CMK (cell line): ENCODE measurements at places on chromosomes 2 and 18.

- peak; percentile 33 for DNase-seq
Observed at GRCh38 chr2:19955544-19956422, 34.1 kb downstream of the WDR35 start.

DNA sequence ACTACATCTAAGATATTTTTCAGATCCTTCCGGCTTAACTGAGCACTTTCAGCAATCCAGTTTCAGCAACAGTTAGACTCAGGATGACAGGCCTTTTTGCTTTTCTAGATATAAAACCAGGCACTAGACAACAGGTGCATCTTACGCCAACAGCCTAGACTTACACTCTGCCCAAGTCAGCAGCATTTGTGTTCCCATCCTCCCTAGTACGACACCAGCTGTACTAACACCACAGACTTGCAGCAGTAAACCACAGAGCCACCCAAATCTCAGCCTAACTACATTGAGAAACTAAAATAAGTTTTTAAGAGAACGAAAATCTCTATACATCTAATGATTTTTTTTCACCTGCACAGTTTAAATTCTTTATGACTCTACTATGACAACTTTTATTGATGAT, 89.9 kb upstream of the DNMT3A start:
- no peak for DNase-seq

DNA sequence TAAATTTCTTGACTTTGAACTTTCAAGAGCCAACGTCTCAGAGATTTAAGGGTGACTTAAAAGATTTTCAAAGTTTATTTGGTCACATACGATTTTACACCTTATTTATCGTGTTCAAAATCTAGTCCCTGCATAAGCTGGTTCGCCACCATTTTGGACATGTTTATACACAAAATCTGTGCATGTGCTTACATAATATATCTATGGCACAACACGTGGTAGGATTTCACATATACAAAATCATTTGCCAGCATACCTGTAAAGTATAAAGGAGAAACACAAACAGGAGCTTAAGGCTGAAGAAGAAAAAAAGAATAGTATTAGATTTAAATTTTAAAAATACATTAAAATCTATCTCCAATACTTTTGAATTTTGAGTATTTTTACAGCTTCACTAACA, 190.0 kb upstream of the KYNU start:
- no peak for DNase-seq

- DNase-seq = no peak
Observed at GRCh38 chr2:12465631-12466135, 251.1 kb upstream of the TRIB2 start.

DNA sequence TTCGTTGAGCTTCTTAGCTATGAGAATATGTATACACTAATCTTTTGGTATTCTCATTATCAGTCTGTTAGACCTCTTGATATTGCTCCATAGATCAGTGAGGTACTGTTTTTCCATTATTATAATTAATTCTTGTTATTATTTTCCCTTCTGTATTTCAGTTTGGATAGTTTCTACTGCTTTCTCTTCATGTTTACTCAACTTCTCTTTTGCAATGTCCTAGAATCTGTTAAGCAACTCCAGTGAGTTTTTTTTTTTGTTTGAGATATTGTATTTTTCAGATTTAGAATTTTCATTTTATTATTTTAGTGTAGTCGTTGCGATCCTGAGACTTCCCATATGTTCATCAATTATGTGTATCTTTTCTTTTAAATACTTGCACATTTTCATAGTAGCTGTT, 260.8 kb downstream of the SETBP1 start:
- DNase-seq = no peak

- no peak for DNase-seq
Observed at GRCh38 chr2:76851000-76851399, 671.2 kb downstream of the LRRTM4 start.

GRCh38 chr2:147521936-147522335, 322.9 kb upstream of the ACVR2A start:
- no peak for DNase-seq

DNA sequence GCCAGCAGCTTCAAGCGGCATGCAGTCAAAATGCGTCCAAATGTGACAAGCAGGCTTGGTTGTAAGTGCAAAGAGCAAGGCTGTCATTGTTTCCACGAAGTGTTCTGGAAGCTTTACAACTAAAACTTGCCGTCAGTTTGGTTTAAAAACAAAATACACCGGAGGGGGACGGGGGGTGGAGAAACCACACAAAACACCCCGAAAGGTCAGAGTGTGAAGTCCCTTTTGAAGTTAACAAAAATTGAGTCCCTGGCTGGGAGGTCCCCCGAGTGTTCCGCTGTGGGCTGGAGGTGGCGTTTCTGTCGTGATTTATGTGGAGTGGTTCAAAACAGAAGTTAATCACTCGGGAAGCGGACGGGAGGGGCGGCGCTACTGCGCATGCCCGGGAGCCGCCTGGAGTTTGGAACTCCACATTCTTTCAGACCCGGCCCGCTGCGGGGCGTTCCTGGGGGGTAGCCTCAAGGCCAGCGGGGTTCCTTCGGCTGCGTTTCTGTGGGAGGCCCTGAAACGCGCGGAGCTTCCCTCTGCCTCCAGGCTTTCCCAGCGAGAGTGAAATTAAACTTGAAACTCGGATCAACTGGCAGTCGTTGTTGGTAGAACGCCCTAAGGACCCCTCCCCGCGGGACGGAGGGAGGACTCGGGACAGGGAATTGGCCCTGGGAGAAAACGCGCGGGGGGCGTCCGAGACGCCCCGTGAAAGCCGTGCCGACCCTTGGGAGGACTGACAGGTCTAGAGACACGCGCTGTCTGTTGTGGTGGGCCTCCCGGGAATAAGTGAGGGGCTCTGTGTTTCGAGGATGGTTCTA, 1.4 kb downstream of the TGIF1 start:
- DNase-seq = no peak

DNA sequence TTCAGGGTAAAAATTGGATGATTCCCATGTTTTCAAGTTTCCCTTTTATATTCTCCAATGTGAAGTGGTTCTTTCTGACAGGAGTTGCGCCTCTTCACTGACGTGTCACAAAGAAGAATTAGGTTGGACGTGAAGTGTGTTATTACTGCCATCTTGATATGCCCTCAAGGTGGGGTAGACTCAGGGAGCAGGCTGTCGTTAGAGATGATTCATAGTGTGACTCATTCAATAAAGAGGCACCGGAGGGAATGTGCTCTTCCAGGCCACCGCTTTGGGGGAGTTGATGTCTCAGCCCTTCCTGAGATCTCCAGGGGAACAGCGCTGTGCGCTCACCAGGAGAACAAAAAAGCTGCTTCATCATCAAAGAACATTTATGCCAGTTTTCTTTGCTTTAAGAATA, 3.6 kb upstream of the DGKD start:
- DNase-seq = no peak

- DNase-seq = no peak
Observed at GRCh38 chr2:142755191-142755590, 122.3 kb upstream of the KYNU start.

- no peak for DNase-seq
Observed at GRCh38 chr2:212914392-212914791, 237.0 kb downstream of the IKZF2 start.

DNA sequence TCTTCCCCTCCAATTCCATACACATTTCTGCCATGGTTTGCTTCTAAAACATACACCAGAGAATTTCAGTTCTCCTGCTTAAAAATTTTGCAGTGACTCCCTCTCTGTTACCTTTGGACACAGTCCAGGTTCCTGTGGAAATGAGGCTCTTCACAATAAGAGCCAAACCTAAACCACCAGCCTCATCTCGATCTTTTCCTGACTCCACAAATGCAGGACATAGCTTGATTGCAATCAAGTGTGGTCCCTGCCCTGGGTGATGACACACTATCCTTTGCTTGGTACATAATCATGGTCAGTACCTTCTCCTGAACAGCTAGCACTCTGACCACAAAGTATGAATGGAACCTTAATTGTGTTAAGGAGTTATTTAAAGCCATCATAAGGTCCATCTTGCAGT, 134.9 kb upstream of the CHAC2 start:
- no peak for DNase-seq

DNA sequence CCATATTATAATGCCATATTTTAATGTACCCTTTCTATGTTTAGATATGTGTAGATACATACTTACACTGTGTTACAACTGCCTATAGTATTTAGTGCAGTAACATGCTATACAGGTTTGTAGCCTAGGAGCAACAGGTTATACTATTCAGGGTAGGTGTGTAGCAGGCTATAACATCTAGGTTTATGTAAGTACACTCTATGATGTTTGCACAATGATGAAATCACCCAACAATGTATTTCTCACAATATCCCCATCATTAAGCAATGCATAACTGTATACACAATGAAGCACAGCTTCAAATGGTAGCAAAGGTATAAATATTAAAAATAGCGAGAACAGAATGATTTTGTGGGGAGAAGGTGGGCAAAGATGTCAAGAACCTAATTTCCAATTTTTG, 117.8 kb downstream of the DYM start:
- no peak for DNase-seq

- no peak for DNase-seq
Observed at GRCh38 chr2:68390586-68390985, 25.5 kb downstream of the PLEK start.

DNA sequence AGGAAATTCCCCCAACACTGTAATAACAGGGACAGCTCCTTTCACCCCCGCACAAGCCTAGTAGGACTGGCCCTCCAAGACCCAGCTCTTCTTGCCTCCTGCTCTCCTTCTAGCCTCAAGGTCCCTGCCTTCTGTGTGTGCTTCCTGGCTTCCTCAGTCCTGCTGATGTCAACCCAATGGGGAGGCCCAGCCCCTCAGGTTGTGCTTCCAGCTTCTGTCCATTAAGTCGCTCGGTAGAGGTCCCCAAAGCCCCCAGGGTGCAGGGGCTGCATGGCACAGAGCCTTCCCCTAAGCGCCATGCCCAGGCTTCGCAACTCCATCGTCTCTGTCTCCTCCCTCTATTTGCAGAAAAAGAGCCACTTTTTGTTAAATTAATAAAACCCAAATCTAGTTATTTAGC, 39.0 kb downstream of the BOK start:
- DNase-seq = no peak

- no peak for DNase-seq
Observed at GRCh38 chr2:20012282-20013125, at the start of gene MATN3. Gene MATN3 (minus strand): TSS chr2:20012668. CDS start chr2:20012631, 37 bp downstream.

DNA sequence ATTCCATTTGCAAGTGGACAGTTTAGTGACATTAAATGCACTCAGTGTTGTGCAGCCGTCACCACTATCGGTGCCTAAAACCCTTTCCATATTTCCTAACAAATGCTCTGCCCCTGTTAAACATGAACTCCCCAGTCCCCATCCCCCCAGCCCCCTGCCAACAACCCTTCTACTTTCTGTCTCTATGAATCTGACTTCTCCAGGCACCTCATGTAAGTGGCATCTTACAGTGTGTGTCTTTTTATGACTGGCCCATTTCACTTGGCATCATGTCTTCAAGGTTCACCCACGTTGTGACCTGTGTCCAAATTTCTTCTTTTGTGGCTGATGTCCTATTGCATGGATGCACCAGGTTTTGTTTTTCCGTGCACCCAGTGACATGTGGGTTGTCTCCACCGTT, 140.9 kb upstream of the GPC1 start:
- no peak for DNase-seq

DNA sequence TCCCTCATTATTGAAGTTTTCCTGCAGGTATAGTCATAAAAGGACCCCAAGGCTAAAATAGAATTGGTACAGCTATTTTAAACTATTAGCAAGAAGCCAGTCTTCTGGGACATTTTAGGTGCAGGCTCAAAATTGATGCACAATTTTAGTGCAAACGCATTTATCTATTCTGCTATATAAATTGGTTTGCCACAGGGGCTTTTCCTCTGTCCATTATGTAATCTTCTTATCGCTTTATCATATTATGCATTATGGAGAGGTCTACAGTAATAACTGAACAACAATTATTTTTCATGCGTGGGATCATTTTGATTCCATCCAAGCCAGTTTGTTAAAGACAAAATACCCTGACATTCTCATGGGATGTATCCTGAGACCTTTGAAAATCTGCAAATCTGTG, 54.6 kb downstream of the RBM43 start:
- no peak for DNase-seq

GRCh38 chr2:114157057-114157385, 267.1 kb downstream of the ACTR3 start:
- DNase-seq = no peak

- no peak for DNase-seq
Observed at GRCh38 chr2:45014016-45014702, 4.9 kb upstream of the SIX2 start.

DNA sequence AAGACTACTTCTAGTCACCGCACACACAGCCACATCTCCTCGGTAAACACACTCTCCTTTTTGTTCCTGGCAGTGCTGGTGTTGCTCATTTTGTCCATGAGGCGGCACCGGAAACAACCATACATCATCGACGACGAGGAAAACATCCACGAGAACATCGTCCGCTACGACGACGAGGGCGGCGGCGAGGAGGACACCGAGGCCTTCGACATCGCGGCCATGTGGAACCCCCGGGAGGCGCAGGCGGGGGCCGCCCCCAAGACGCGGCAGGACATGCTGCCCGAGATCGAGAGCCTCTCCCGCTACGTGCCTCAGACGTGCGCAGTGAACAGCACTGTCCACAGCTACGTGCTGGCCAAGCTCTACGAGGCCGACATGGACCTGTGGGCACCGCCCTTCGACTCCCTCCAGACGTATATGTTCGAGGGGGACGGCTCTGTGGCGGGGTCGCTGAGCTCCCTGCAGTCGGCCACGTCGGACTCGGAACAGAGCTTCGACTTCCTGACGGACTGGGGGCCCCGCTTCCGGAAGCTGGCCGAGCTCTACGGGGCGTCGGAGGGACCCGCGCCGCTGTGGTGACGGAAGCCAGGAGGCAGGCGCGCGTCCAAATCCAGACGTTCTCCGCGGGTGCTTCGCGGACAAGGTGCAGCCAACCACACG, 221.0 kb downstream of the CDH20 start:
- DNase-seq = no peak

DNA sequence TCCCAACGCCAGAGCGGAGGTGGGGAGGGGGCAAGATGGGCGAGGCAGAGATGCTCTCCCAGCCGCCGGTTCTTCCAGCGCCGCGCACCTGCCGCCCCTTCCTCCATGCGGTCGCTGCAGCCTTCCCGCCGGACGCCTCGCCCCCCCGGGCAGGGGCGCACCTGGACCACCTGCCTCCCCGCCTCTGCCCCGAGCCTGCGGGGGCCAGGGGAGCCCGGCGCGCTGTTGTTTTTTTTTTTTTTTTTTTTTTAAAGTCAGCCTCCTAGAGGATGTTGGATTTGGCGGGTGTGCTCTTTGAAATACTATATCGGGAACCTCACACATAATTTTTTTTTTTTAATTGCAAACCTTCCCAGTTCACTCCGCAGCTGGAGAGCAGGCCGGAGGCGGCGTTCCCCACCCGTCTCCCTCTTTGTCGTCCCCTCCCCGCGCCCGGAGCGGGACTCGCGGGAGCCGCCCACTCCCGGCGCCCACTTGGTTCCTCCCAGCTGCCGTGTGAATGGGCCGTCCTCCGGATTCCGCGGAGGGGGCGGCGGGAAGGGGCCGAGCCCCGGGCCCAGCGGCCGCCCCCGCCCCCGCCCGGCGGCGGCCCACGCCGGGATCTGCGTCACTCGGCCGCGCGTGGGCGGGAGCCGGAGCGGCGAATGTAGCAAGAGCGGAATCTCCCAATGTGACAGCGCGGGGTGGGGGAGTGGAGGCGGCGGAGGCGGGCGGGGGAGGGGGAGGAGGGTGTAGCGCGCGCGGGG, 421 bp upstream of the NAB1 start:
- DNase-seq = peak; percentile 45
